Stimulated activated CD4-positive, alpha-beta T cell treated with anti-CD3 and anti-CD28 coated beads, Interleukin-15, amount 100 ng/mL, for 24 hours (primary cell): ENCODE measurements at places on chromosomes 5 and 9.

- DNase-seq: no peak
Observed at GRCh38 chr9:90735952-90736351, 65.7 kb upstream of the SYK start.

GRCh38 chr5:20562544-20562943 is 574.5 kb upstream of the CDH18 start:
- DNase-seq: no peak

DNA sequence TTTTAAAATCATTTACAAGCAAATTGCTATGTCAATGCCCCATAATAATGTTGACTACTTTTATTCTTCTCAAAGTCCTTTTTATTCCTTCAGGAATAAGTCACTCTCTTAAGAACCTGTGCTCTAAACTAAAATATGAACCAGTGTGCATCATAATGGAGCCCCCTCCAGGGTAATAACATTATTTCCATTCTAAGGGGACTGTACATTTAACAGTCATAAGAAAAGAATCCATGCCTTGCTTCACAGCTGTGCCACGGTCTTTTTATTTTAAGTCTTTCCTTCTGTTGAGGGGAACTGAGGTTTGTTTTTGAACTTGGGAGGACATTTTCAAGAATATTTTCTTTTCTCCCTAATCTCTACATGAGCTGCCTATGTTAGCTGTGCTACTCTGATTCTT is 297.6 kb downstream of the MAN2A1 start:
- no peak for DNase-seq

DNA sequence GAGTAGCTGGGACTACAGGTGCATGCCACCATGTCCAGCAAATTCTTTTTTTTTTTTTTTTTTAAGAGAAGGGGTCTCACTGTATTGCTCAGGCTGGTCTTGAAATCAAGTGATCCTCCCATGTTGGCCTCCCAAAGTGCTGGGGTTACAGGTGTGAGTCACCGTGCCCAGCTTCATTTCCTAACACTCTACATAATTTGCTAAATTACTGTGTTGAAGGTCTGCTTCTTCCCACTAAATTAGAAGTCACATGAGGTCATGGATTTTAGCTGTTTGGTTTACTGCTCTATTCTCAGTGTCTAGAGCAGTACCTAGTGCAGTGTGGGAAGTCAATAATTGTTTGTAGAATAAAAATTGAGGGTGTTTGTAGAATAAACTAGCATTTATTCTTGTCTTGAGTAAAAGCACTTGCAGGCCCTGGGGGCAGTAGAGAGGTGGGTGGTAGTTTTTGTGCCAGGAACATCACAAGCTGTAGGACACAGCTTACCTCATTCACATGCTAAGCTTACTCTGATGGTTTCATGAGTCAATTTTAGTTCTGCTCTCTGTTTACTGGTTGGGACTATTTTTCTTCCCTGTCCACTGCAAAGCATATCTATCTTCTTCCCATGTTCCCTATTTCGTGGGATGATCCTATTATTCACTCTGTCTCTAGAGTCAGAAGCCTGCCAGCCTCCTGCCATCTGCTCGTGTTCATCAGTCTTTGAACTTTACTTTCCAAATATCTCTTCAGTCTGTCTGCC is 7.0 kb downstream of the TEX48 start:
- no peak for DNase-seq

DNA sequence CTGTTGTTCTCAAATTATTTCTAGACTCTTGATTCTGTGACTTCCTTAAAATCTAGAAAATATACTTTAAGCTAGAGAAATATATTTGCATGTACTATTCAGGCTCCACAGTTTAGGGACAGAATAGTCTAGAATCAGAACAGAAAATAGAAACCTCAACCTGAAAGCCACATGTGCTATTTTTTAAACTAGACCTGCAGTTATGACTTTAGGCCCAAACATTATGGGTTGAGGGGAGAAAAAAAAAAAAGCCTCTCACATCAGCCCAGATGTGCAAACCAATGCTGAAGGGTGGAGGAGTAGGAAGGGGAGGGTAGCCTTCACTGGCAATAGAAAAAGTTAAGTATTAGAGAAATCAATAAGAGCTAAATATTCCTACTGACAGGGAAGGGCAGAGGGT is 35.7 kb downstream of the ELL2 start:
- DNase-seq: no peak

DNA sequence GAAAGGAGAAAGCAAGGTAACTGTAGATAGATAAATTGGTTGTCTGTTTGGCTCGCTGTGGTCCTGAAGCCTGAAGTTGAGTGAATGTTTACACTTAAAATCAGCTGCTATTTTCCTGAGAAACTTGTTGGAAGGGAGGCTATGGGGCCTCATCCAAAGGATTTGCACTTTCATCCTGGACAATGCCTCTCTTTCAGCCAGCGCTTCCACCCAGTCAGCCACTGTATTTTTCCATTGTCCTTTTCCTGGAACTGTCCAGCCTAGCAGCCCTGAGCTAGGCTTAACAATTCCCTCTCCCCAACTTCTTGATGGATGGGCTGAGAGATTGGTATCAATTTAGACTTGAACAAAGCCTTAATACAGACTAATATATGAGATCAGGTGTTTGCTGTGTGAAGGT is 429.2 kb downstream of the DMAC1 start:
- no peak for DNase-seq

DNA sequence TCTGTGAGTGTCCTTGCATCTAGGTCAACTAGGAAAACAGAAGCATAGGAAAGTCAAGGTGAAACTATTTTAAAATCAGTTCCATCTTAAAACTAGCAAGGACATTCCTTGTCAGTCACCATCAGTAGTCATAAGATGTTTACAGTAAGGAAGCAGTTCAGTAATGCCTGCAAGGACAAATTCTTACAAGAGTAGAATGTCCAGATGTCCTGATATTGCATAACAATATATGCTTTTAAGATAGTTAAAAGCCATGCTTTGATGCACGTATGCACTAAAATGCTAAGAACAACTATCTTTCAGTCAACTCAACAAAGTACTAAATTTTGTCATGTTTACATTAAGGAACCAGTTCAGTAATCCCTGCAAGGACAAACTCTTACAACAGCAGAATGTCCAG is 11.3 kb upstream of the SVEP1 start:
- no peak for DNase-seq

DNA sequence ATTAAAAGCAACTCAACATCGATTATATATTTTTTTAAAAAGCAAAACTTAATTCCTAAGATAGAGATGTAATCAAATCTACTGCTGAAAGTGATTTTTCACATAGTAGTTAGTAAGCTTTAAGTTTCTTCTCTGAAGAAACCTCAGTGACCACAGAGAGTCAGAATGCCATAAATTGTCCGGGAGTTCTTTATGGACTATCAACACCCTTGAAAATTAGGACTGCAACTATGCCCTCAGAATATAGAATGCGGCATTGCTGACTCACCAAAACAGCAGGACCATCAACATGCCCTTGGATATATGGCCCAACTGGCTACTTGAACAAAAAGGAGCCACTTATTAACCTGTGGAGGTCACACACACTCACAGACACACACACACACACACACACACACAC is 228.9 kb upstream of the SNX2 start:
- no peak for DNase-seq

DNA sequence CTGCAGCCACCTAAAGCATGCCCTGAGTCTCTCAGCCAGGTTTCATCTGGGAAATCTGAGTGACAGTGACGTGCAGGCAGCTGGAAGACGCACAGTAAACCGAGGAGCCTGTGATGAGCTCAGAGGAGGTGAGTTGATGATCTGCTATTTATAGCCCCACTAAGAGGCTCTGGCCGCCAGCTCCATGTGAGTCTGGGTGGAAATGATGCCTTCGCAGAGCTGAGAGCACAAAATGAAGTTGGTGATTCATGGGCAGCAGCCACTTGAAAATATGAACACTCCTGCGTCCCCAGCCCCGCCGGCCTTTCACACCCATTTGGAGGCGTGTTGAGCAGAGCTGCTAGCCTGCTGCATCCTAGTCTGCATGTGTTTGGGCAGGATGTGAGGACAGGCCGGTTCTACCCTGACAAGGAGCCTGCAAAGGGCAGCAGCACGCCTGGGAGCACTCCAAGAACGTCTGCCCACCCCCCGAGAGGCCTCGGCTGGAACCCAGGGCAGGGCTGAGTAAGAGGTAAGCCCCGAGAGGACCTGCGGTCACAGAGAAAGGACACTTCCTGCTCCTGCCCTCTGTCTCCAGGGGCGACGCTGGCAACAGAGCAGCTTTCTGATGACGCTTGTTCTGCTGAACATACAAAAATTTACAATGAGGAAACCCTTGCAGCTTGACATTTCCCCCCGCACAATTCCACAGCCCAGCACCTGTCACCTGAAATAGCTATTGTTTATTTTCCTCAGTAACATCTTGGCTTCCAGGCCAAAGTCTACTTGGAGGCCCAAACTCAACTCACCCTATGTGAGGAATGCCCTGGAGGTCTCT is 25.1 kb upstream of the CDKN2AIPNL start:
- peak; percentile 66 for DNase-seq

DNA sequence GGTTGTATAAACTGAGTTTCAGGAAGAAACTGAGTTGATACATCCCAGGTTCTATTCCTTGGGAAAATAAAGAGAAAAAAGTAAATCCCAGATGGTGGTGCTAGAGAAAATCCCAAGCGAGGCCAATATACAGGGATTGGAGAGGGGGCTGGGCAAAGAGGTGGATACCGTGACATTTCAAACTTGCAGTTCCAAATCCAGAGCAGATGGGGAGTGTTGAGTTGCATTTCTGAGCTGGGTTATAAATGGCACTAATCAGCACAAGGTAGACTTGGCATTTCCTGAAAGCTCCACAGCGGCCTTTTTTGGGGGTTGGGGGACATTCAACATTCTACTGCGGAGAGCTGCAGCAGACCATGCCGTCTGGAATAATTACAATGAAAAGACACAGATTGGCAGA is 224.4 kb downstream of the NXNL2 start:
- no peak for DNase-seq

GRCh38 chr9:7665874-7666273 is 133.7 kb downstream of the DMAC1 start:
- DNase-seq: no peak

- DNase-seq: no peak
Observed at GRCh38 chr9:19931098-19931890, 142.5 kb upstream of the SLC24A2 start.

DNA sequence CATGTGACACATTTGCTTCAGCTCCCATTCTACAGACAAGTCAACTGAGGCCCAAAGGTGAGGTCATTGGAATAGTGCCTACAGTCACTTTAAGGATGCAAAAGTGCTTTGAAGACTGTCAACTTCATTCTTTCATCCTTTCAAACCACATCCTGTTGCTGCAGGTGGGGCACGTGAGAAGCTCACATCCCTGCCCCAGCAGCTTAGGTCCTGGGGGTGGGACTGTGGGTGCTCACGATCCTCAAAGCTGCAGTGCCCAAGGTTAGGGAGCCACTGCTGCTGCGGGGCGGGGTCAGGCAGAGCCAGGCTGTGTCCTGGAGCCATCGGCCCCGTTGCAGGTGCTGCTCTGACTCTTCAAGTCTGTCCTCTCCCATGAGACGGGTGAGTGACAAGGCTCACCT is 57.9 kb upstream of the IER5L start:
- peak; percentile 70 for DNase-seq

DNA sequence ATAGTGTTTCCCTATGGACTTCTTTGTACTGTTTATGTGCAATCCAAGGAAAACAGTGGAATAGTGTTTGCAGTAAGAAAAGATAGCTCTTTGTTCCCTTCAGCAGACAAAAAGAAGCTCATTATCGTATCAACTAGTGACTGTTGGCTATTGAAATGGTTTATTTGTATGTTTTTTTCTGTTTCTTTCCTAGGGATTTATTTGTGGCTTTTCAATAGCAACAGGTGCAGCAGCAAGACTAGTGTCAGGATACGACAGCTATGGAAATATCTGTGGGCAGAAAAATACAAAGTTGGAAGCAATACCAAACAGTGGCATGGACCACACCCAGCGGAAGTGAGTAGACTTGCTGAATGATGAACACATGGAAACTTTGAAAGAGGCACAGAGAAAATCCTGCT is 65.1 kb downstream of the SLC44A1 start:
- no peak for DNase-seq

- DNase-seq: no peak
Observed at GRCh38 chr5:167317884-167318283, 973.6 kb upstream of the WWC1 start.

- DNase-seq: no peak
Observed at GRCh38 chr9:117733465-117733864, 29.3 kb downstream of the TLR4 start.

GRCh38 chr9:108636013-108636412 is 219.8 kb downstream of the ACTL7B start:
- DNase-seq: no peak

GRCh38 chr5:167513381-167513780 is 778.1 kb upstream of the WWC1 start:
- DNase-seq: no peak

GRCh38 chr9:123893831-123894460 is 36.0 kb downstream of the DENND1A start:
- DNase-seq: no peak

GRCh38 chr9:22241611-22242010 is 205.0 kb upstream of the DMRTA1 start:
- no peak for DNase-seq

DNA sequence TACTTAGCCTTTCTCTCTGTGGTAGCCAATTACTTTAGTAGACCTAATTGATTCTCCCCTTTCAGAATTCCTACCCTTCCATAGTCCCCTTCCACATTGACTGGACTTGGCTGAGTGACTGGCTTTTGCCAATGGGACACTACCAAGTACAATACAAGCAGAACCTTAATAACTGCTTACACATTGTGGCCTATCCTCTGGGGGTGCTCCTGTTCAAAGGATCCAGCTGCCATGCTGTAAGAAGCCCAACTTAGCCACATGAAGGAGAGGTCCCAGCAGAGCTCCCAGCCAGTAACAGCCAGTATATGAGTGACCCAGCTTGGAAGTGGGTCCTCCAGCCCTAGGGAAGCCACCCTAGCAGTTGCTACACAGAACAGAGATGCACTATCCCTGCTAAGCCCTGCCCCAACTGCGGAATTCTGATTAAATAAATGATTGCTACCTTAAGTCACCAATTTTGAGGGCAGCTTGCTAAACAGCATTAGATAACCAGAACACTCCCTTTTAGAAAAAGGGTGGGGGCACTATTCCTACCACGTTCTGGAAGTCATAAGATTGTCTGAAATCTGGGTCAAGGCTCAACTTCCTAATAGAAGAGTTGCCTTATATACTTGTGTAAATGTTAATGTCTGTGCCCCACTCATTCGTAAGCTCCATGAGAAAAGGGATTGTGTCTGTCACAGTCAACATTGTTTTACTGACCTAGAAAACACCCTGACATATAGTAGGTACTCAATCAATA is 11.1 kb upstream of the APTX start:
- no peak for DNase-seq

DNA sequence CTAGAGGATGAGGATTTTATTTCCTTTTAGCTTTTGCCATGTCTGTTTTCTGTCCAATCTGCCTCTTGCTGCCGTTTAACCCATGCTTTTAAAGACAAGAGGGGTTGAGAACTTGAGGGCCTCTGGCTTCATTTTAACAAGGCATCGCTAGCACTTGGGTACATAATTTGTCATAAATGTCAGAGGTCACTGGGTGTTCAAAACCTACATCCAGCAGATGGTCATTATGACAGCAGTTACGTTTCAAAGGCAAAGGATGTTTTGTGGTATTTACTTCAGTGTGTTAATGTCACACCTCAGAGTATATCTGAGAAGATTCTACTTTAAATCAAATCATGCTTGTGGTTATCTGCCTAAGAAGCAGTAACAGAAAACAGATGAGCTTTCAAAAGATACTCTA is 918.3 kb downstream of the NR2F1-AS1 start:
- DNase-seq: no peak
